CD4-positive, CD25-positive, alpha-beta regulatory T cell (primary cell): ENCODE measurements at places on chromosomes 2 and 18.

GRCh38 chr2:6657855-6658254 is 207.9 kb downstream of the CMPK2 start:
- no peak for DNase-seq

DNA sequence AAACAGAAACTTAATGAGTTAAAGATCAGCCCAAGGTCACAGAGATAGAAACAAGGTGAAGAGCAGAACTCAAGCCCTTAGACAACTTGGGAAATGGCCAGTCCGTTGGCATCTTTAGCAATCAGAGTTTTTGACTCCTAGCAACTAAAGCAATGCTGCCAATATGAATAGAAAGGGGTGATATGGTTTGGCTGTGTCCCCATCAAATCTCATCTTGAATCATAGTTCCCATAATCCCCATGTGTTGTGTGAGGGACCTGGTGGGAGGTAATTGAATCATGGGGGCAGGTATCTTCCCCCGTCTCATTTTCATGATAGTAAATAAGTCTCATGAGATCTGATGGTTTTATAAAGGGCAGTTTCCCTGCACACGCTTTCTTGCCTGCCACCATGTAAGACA is 170.2 kb downstream of the DDX1 start:
- no peak for DNase-seq

GRCh38 chr2:63038034-63038433 is 12.6 kb upstream of the OTX1 start:
- no peak for DNase-seq

DNA sequence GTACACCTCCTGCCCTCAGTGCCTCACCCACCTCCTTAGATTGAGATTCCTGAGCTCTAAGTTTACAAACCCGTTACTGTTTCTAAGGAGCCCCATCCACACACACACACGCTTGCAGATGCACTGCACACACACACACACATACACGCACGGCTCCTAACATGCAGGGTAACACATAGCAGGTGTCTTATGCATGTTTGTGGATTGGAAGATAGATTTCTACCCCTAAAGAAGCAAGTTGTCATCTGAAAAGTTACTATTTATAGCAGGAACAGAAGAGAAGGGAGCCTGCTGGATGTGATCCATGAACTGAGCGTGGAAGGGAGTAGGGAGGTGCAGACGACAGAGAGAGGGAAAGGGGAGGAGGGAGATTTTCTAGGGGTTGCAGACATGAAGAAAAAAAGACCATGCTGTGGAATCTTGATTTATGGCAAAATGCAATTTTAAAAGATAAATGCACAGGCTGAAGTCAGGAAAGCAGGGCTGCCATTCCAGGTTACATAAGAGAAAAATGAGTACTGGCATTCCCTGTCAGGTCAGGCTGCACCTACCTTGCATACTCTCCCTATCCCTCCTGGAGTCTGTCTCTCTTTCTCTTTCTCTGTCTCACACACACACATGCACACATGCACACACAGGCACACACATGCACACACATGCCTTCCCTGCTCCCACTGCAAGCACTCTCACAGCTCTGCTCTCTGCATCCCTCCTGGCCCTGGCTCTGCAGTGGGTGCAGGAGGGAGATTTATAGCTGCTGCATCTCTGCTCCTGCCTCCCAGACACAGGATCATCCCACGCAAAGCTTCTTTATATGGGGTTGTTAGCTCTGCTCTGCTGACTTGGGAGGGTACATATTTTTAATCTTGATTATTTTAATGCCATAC is 192.6 kb upstream of the MYT1L start:
- DNase-seq: no peak
